LHCN-M2 (cell line): ENCODE measurements at places on chromosomes 4 and X. TPM values are rescaled to one million over a fixed set of nuclear protein-coding genes. Genes with fewer than 3 reads are reported as not detected.

GRCh38 chrX:86171366-86171765 lies 23.1 kb downstream of the DACH2 start:
- peak; percentile 16 for DNase-seq

DNA sequence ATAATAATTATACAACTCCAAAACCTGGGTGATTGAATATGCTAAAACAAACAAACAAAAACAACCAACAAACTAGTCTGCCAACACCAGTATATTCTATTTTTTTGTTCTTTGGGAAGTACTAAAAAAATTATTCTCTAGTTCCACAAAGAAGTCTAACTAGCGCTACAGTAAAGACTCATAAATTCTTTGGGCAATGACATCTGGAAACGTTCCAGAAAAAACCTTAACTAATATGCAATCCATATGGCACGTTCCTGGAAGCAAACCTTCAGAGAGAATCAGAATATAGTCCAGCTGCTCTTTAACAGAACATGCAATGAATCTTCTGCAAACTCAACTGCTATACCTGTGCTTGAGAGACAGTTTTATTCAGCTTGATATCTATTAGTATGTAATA lies 500.1 kb downstream of the TRAM1L1 start:
- DNase-seq, result no peak

GRCh38 chr4:184396570-184397515 lies 77.5 kb downstream of the IRF2 start:
- no peak for DNase-seq

- peak; percentile 9 for DNase-seq
Measured at GRCh38 chrX:70096052-70096451, 33.8 kb downstream of the OTUD6A start.

DNA sequence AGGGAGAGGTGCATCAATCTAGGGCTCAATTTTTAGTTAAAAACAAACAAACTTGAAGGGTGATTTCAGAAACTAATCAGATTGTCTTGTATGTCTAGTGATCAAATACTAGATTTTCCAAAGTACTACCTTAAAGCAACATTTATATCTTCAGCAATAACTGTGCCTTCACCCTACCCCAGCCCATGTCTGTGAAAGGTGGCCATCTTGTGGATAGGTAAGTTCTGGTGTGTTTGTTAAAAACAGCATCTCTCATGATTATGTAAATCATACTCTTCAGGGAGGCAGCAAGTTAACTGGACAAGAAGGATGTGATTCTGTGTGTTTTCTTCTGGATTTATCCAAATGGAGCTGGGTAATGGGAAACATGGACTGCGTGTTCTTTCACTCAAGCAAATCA lies 81.4 kb upstream of the ACSL1 start:
- DNase-seq, result no peak

DNA sequence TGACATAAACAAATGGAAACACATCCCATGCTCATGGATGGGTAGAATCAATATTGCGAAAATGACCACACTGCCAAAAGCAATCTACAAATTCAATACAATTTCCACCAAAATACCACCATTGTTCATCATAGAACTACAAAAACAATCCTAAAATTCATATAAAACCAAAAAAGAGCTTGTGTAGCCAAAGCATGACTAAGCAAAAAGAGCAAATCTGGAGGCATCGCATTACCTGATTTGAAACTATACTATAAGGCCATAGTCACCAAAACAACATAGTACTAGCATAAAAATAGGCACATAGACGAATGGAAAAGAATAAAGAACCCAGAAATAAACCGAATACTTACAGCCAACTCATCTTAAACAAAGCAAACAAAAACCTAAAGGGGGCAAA lies 342.8 kb upstream of the AGA start:
- DNase-seq, result no peak

GRCh38 chrX:116238567-116239255 lies 68.2 kb downstream of the AGTR2 start:
- no peak for DNase-seq

DNA sequence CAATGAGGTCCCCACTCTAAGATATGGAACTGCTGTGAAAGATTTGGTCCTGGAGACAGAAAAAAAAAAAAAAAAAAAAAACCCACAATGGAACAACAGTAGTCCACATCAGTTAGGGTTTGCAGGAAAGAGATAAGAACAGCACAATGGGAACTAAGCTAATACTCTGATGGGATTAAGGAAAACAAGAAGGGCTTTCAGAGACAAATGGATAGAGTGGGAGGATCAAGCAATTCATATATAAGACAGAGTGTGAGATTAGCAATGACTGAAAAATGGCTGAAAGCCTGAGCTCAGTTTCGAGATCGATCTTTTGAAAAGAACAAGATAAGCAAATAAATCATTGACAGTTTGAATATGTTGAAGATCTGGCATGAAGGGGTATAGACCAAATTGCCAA lies 188.4 kb upstream of the TRPC5 start:
- no peak for DNase-seq

MAOB gene
- not detected in 2 replicates for total RNA-seq
